Stimulated activated CD4-positive, alpha-beta T cell treated with anti-CD3 and anti-CD28 coated beads, Interleukin-4, amount 100 ng/mL, for 48 hours (primary cell): ENCODE measurements at places on chromosomes 6 and 20.

DNA sequence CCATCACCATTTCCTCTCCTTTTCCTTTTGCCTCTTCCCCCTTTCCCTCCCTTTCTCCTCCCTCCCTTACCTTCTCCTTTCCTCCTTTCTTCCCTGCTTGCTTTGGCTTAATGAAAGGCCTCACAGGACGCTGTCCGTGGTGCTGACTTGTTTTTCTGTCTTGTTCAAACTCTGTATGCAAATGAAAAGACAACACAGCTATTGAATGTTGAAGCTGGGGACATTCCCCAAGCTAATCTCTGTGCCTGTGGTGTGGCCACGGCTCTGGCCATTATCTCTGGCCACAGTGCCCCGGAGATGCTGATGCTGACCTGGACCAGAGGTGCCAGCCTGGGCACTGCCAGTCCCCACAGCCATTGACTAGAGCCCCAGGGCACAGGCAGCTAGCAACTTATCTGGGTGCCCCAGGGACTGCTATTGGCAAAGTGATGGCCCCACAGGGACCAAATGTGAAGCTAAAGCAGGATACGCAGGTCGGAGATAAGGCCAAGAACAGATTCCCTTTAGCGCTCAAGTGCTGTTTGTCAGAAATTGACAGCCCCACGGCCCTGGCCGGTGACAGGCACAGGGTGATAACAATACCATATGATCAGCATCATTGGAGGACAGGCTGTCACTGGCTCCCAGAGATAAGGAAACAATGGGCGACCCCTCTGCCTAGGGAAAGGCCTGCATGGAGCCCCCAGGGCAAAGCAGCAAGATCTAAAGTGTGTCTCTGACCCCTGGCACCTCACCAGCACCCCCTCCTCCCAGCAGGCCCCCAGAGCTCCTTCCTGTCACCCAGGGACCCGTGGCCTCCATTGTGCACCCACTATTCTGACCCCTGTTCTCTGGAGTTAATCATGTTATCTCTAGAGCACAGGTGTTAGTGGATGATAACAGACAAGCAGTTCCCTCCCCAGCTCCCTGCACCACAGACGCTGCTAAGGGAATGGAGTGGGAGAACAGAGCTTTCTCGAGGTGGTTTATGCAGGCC is 31.6 kb upstream of the SLC32A1 start:
- peak; percentile 19 for DNase-seq

DNA sequence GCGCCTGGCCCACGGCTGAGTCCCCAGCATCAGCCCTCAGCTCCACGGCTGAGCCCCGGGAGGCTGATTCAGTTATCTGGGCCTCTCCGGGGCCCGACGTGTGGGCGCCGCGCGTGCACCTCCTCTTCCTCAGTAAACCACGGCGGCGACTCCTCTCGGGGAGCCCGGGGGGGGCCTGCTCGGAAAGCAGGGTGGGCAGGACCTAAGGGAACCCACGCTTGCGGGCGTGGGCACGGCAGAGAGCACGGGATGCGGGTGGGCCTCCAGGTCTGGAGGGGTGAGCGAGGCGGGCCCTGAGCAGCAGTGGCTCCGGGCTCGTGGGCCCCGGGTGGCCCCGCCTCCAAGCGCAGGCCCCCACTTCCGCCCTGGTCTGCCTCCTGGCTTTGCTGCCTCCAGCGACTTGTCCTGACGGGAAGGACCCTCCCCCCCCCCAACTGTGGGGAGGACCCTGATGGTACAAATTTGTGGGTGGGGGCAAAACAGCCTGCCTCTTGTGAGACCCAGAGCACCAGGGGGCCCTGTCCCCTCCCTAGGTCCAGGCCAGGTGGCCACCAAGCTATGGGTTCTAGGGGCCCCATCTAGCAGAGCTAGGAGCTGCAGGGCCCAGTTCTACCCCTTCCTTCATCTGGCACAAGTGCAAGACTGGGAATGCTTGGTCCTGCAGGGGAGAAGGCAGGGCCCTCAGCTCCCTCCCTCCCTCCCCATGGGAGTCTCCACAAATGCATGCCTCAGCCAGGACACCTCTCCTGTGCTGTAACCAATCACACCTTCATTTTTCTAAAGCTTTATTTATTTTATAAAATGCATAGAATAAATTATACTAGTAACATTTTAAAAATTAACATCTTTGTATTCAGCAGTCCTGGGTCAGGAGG is 16.9 kb downstream of the UCKL1 start:
- DNase-seq: no peak

- no peak for DNase-seq
Measured at GRCh38 chr6:30067460-30068139, 602 bp downstream of the PPP1R11 start.

DNA sequence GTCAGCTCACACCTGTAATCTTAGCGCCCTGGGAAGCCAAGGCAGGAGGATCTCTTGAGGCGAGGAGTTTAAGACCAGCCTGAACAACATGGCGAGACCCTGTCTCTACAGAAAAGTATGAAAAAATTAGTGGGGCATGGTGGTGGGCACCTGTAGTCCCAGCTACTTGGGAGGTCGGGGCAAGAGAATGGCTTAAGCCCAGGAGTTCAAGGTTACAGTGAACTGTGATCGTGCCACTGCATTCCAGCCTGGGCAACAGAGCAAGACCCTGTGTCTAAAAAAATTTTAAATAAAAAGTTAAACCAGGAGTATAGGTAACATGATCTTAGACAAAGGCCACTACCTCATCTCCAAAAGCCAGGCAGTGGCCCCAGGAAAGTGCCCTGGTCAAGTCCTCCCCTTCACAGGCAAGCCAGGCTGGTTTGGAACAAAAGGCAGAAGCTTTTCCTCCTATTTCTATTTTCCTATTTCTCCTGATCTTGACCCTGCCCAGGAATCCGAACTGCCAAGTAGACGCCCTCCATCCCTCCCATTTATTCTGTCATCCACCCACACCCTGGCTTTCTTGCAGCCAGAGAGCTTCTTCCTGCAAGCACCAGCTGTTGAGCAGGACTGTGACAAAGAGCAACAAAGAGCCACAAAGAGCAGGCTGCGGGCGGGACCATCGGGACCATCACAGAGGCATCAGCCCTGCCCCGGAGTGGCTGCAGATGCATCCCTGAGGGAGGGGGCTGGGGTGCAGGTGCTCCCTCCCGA is 149.9 kb upstream of the AFDN start:
- no peak for DNase-seq

DNA sequence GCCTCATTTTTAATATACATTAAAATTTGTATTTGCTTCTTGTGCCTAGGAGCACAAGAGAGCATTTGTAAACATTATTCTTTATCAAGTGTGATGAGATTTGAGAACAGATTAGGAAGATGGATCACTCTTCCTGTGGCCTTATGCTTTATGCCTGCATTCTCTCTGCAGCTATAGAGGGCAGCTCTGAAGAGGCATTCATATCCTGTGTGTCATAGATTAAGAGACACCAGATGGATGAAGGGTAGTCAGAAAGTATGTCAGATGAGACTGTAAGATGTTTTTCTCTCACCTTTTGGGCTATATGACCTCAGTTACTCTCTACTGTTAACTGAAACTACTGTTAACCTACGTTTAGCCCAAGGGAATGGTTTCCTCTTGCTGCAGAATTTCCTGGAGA is 61.4 kb downstream of the DNAH8 start:
- DNase-seq: no peak
